ENCODE measurements at places on chromosomes 7 and 10.

GRCh38 chr7:118232837-118233236 lies 8.3 kb downstream of the ANKRD7 start:
- DNase-seq, result no peak

DNA sequence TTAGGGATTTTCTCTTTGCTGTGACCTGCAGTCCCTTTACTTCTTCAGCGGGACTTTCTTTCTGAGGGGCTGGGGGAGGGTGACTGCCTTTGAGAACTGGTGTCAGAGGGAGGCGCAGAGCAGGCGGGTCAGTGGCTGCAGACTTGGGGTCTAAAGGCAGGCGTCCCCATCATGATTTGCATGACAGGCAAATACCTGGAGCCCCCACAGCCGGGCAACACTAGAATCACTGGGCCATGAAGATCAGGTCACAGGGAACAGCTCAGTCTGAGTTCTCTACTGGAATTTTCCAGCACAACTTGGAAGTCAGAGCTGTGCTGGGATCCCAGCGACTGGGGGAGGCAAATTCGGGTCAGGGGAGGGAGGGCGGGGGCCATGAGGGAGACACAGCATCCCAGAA lies 29.2 kb upstream of the PITRM1 start:
- DNase-seq, result no peak

DNA sequence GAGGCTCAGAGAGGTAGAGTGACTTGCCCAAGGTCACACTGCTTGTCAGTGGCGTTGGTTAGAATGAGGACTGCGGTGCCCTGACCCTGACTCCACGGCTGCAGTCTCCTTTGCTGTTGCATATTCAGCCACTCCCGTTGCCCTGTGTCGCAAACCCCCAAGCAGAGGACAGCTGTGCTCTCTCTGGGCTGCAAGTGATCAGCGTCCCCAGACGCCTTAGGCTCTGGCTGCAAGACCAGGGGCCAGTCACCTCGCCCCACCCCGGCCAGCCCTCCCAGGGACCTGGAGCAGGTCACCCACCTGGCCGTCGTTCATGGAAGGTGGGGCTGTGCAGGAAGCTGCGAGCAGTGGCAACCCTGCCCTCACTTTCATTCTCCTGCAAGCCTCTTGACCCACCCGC lies 51.7 kb upstream of the NANOS1 start:
- no peak for DNase-seq

DNA sequence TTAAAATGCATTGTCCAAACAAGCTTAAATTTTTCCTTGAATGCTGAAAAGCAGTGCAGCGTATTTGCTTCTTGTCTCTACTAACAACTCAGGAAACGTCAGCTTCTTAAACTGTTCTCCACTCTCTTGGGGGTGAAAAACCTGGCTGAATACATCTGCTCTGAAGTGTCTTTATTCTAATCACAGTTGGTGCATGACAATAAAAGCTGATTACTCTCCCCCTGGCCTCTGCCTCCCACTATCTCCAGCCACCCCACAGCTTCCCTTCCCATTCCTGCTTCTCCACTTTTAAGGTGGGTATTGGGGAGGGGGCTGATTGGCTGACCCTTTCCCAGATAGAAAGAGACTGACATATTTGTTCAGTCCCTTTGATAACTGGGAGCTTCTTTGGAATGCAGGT lies 456.0 kb downstream of the SORCS1 start:
- DNase-seq, result no peak

- DNase-seq, result no peak
Measured at GRCh38 chr7:55436457-55436856, 71.3 kb downstream of the LANCL2 start.

- no peak for DNase-seq
Measured at GRCh38 chr7:66913118-66914037, 7.6 kb upstream of the TMEM248 start.

DNA sequence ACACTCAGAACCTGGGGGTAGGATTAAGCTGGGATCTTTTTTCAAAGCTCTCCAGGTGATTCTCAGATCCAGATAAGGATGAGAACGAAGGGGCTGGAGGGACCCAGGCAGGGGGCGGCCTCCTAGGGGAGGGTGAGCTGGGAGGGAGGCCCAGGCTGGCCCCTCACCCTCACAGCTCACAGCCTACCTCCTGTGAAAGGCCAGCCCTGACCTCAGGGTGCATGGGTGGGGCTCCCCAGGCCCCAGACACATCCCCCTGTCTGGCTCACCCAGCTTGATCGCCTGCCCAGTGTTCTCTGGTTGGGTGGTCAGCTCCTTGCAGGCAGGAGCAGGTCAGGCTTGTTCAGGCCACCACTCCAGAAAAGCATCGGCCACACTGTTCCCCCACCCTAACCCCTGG lies 24.3 kb downstream of the CTBP2 start:
- no peak for DNase-seq

DNA sequence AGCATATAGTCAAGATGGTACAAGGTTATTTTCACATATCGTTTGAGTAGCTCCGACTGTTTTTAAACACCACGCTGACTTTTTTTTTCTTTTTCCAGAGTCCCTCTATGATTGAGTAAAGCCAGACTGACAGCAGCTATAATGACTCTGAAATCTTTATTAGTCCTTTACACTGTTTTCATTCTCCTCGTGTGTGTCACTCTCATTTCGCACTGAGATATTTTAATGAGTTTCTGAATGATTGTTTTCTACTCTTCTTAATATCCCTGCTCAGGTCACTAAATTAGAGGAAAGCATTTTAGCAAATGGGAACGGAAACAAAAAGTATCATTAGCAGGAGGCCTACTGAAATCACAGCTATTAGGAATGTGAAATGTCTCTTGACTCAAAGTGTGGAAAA lies 162.3 kb upstream of the MTPN start:
- no peak for DNase-seq

GRCh38 chr7:17951742-17952254 lies 11.5 kb upstream of the SNX13 start:
- DNase-seq, result no peak

- no peak for DNase-seq
Measured at GRCh38 chr7:1085910-1086421, 1.9 kb upstream of the GPER1 start.
